Stimulated activated CD4-positive, alpha-beta T cell treated with anti-CD3 and anti-CD28 coated beads, Interleukin-1b, Interleukin-23, amount 100 ng/mL, for 1 hour (primary cell): ENCODE measurements at places on chromosomes 3 and 15.

DNA sequence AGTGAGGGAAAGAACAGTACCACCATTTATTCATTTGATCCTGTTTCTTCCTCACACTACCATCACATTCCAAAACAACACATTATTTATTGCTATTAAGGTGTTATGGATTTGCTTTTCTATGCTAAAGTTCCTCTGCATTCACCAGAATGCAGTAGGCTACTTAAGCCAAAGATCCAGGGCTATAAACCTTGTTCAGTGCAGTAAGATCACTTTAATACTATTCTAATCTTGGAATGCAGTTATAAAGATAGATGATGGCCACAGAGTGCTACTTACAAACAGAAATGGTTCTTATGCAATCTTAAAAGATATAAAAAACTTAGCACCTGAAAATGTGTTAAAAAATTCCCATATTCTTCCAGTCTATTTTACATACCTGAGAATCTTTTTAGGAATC, 107.5 kb upstream of the TSPAN3 start:
- no peak for DNase-seq

DNA sequence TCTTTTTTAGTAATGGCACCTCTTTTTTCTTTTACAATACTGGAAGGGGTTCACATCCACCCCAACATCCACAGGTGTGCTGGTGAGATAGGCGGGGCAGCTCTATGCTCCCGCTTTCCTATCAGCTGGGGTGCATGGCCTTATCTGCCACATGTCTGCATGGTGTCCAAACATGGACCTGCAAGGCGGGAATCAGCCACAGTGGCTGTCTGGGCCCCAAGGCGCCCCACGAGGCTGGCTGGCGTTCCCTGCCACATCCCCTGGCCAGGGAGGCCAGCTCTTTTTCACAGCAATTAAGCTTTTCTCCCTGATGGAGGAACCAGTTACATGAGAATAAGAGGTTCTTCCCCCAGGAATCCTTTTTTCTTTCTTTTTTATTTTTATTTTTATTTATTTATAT, 30.9 kb upstream of the GOLGA6L2 start:
- DNase-seq = no peak

DNA sequence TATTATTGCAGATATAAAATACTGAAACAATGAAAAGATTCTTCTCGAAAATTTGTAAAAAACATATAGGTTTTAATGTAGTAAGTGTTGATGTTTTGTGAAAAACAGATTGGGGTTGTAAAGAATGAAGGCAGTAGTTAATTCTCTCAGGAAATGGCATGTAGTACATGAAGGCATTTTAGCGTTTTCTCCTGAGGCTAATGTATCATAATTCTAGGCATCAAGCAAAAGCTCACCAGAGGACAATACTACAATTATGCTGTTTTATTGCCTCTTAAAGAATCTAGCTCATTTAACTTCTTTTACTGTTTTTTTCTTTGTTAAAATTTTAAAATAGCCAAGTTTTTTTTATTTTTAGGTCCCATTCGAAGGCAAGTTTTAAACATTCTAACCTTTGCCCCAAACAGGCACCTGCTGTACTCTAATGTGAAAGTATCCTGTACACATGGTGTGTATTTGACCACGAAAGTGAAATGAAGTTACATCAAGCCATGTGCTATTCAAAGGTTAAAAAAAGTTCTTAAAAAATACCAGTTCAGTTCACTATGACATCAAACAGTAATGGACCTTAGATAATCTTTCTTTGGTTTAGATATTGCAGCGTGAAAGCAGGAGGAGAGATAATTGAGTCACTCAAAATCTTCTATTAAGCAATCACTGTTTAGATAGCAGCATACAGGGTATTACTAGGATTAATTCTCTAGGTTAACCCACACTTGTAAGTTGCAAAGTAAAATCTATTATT, 163.6 kb downstream of the ECT2 start:
- DNase-seq = no peak

- no peak for DNase-seq
Measured at GRCh38 chr15:62953496-62954045, 89.0 kb upstream of the TPM1 start.

DNA sequence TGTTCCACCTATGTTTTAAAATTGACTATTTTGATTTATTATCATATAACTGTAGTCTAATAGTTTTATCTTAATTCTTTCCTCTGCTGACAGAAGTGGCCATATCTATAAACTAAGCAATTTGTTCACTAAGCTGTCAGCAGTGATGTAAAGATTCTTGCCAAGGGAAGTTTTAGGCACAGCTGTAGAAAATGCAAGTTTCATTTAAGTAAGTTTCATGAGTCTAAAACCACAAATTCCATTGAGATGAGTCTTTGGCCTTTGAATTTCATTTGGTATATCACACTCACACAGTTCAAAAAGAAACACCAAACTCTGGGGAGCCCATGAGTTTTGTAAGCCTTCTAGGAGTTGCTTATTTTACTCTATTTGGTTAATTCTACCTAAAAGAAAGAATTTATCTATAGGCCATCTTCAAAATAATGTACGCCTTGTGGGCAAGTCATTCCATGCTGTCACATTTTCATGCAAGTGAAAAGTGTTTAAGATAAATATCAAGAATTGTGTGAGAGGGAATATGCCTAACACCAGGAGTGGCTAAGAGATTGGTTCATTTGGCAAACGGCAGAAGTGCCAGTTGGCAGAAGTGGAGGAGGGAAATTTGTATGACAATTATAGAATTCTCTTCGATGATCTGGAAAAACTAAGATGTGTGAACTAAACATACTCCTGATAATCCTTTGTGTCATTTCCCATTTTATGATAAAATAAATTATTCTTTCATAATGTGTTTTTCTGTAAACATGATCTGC, 292.9 kb downstream of the ZIC4 start:
- no peak for DNase-seq

GRCh38 chr3:140370686-140371085, 307.2 kb upstream of the TRIM42 start:
- no peak for DNase-seq

DNA sequence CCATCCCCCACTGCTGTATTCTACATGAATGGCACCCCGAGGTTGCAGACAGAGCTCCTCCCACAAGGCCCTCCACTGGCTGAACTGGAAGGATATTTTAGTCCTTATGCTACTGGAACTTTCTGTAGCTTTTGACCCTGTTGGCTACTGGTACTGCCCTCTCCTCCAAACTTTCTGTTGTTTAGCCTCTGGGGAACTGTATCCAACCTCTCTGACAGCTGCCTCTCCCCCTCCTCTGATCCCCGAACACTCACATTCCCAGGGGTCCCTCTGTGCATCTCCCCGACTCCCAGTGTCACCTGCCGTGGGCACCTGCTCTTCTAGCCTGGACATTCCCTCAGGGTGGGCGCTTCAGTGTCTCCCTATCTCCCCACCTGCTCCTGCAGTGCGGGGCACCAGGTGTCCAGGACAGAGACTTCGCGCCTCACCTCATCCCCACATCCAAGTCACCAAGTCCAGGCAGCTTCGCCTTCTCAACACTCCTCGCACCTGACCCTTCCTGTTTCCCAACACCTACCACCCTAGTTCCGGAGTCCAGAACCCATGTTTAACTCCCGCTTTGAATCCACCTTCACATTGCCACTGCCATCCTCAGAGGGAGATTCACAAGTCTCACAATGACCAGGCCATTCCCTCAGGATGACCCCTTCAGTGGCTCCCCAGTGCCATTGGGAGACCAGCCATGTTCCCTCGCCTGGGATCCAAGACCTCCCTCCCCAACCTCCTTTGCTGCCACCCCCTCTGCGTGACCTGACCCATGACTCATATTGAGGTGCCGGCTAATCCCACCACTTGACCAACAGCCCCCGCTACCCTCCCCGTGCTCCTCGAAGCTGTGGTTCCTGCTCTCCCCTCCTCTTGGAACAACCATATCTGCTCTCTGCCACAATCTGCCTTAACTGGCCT, 34.2 kb downstream of the BDH1 start:
- no peak for DNase-seq

DNA sequence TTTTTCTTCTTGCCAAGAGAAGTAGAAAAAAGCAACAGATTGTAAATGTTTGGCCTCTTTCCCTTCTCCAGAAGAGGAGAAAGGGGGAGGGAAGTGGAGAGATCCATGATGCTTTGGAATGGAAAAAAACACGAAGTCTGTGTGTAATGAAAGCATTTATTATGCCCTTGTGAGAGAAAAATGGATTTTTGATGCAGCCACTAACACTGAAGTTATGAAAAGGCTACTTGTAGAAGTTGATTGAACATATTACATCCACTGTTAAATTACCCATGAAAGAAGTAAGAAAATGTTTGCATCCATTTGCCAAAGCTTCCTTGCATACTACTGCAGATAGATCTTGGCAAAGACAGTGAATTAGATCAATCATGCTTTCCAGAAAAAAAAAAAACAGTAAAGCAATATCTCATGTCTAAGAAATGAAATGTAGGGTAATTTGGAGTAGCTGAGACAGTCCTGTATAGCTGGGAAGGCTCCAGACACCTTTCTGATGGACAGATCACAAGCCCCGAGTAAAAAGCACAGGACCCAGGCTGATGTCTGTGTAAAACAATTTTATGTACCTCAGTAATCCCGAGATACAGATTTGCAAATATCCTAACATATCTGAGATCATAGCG, 295.5 kb downstream of the PLOD2 start:
- no peak for DNase-seq

DNA sequence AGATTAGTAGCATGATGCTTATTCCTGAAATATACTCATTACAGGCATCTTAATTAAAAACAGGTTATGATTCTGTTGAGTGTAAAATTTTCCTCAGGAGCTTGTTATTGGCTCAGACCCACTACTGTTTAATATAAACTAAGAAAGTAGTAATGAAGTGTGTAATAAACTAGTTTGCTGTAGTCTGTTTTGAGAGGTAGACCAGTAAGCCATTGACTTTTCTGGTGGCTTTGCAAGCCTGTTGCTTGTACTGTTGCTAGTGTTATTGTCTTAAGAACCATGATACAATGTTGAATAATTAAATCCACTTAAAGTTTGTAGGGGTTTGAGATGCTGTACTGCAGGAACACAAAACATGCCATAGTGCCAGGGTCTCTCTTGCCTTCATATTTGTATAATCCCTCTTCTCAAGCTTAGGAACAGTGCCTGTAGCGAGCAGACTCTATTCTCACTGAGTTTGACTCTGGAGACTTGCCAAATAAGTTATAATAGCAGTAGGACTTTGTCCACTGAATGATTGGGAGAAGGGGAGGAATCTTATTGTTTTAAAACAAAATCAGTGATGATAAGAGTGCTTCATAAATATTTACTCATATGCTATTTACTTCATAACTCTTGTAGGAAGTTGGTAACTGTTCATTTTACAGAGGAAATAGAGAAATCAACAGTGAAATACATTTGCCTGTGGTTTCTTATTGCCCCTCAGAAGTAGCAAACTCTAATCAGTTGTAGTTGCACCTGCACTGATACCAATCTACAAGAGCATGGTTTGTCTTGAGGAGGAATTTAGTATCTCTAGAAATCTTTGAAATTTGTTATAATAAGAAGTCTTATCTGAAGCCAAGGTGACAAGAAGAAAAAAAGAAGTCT, 13.4 kb downstream of the TCF12 start:
- no peak for DNase-seq

- no peak for DNase-seq
Measured at GRCh38 chr15:73694419-73694818, 10.2 kb downstream of the CD276 start.

GRCh38 chr15:84883466-84883865, 996 bp upstream of the SLC28A1 start:
- no peak for DNase-seq

DNA sequence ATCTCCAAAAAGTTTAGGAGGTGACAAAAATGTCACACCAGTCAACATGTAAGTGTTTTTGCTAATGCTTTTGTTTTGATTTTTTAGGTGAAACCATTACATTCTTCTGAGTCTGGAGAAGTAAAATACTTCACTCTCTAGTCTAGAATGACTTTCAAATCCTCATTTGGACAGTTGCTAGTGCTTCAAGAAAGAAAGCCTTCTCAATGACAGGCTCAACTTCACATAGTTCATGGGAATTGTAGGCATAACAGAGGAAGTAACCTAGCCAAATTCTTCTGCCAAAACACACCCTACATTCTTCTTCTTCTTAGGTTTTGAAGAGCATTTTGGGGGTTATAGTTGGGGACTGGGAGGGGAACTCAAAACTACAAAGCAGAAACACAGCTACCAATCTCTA, 29.4 kb upstream of the HEG1 start:
- no peak for DNase-seq

DNA sequence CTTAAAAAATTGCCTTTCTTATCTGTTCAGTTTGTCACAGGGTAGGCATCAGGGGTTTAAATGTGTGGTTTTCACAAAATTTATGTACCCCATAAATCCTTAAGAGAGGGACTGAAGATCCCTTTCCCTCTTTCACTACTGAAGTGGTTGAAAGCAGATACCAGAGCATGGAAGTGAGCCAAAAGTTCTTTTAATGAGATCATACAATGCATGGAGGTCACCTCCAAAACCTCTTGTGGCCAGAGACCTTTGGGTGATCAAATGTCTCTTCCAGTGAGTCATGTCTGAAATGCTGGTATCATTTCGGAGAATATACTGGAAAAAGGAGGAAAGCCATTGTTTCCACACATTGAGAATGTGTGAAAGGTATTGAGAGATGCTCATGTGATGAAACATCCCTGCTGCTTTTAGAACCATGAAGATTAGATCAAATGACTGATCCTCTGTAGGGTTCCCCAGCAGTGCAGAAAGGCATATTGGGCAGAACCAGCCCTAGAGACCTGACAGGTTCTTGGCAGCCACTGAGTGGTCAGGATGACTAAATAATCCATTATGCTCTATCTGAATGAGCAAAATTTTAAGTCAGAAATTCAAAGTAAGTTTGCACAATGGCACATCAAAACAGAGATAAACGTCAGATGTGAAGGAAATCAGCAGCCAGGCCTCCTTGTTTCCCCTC, 165.8 kb upstream of the SLC2A2 start:
- DNase-seq = no peak

DNA sequence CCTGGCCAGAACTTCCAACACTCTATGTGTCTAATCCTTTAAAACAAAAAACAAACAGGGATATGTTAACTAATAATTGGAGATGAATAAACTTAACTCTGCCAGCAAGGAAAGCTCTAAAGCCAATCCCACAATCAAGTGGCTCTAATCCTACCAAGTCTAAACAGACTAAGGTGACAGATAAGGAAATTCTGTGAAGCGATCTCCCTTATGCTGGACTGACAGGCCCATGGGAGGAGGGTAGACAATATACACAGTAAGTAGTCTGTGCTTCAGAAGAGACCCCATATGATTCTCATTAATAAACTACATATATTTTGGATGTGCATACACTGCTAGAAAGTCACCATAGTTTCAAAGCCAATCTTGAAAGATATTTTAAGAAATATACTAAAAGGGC, 10.1 kb downstream of the VPS13C start:
- DNase-seq = no peak

DNA sequence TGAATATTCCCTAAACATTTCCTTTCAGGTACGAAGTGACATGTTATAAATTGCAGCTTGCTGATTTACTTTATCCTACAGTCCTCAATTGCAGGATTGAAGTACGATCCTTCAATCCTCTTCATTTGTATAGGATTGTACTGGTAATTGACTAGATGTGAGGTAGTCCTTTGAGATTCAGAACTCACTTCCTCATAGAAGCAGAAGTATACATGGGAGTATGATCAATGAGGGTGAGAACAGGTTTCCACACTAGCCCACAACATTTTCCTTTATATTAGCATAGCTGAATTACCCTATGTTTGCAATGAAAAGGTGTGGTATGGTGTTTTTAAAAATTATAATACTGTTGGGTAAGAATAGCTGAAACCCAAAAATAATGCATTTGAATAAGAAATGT, 160.0 kb upstream of the UMPS start:
- DNase-seq = no peak

- DNase-seq = no peak
Measured at GRCh38 chr15:92833106-92833433, 67.1 kb upstream of the CHD2 start.
